Cardiac septum (tissue), 1 donor: ENCODE measurements at places on chromosomes 1 and 21.

- no peak for DNase-seq
These were observed 723.1 kb downstream of the MATN1 start for GRCh38 chr1:30000266-30000665.

GRCh38 chr21:41506005-41506594 lies 1.9 kb downstream of the TMPRSS2 start:
- DNase-seq, result no peak

- no peak for DNase-seq
These were observed 202.1 kb downstream of the NCAM2 start for GRCh38 chr21:21200103-21200938.

- no peak for DNase-seq
These were observed 20.7 kb upstream of the KIF1B start for GRCh38 chr1:10189659-10190058.

DNA sequence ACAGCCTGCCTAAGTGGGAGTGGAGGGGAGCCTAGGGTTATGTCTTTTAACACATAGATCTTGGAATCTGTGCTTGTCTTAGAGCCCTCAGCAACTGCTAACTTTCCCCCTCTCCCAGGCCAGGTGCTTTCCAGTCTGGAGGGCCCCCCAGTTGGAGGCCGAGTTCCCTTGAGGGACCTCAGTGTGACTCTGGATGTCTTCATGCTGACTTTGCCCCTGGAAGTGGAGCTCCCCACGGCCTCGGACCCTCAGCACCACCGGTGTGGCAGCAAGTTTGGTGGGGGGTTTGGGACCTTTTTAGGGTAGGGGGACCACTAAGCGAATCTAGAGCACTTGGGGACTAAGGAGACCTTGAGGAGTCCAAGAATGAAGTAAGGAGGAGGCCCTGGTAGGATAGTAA lies 22.9 kb downstream of the HYI start:
- peak; percentile 12 for DNase-seq

DNA sequence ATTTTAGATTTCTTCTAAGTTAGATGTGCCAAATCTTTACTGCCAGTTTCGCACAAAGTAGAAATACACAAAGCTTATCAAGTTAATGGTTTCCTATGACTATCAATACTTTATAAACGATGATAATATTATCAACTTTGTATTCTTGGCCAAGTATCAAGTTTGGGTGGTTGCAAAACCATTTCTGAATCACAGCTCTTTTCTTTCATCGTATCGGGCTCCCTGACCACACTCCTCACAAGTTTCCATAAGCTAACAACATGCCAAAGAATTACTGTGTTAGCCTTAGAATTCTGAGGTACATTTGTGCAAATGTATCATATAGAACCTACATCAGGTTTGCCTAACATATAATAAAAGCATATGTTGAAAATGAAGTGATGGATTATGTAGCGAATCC lies 311.0 kb downstream of the KCTD3 start:
- DNase-seq, result no peak

DNA sequence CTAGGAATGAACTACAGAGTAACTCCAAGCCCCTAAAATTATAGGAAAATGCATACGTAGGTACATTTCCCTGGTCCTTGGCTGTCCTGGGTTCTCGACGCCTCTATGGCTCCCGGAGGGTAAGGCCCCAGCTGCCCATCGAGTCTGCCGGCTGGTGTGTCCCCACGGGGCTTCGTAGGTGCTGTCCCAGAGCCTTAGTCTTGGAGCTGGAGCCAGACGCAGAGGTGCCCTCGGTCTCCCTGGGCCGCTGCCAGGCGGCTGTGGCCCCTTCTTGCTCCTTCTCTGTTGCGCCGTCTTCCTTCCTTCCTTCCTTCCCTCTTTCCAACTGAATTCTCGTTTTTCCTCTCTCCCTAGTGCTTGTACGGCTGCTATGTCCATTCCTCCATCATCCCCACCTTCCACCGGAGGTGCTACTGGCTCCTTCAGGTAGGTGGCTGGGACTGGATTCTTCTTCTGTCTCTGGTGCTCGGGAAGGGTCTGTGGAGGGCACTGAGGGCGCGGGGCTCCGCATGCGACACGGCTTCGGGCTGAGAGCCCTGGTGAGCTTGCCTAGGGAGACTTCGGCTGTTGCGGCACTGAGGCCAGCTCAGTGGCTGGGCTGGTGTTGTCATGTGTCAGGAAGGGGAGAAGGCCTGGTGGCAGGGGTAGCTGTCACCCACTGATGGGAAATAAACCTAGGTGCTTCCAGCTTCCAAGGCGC lies 303.5 kb upstream of the VAMP3 start:
- no peak for DNase-seq

DNA sequence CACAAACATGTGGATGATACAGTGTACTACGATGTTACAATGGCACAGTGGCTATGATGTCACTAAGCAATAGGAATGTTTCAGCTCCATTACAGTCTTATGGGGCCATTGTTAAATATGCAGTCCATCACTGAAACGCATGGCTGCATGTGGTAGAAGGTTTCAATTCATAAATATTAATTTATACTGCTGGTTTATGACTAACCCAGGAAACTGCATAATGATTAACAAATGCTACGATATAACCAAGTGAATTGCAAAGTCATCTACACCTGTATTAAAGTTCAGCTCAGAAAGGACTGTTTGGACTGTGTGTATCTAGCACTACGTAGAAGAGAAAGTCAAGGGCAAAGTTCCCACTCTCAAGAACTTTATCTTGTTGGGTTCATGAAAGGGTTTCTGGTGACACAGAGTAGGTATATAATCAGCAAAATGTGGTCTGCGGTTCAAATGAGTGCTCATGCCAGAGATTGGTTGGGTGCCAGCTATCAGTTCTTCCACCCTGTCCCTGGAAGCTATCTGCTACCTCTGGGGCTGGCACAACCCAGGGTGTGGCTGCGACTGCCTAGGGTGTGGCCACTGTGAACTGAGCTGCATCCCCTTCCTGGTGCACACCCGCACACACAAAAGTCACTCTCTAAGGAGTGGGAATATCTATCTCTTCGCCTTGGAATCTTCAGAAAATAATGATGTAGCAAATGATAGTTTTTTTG lies 14.8 kb downstream of the MGST3 start:
- no peak for DNase-seq

DNA sequence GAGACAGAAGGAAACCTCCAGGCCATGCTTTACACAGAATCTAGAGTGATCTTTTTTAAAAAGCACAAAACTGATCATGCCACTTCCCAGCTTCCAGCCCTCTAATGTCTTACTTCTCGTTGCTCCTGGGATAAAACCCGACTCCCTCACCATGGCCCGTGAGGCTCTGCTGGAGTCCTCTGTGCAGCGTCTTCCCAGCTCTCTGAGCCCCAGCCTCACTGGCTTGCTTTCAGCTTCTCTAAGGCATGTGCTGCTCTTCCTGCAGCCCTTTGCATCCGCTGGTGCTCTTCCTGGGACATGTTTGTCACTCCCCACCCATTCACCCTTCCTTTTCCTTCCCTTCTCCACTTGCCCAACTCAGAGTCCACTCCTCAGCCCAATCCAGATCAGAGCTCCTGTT lies 184.1 kb downstream of the AK5 start:
- no peak for DNase-seq

- no peak for DNase-seq
These were observed at the start of gene WNT4 for GRCh38 chr1:22143065-22144033. WNT4 (minus strand) TSS chr1:22143097; CDS start chr1:22142922, 175 bp downstream.

DNA sequence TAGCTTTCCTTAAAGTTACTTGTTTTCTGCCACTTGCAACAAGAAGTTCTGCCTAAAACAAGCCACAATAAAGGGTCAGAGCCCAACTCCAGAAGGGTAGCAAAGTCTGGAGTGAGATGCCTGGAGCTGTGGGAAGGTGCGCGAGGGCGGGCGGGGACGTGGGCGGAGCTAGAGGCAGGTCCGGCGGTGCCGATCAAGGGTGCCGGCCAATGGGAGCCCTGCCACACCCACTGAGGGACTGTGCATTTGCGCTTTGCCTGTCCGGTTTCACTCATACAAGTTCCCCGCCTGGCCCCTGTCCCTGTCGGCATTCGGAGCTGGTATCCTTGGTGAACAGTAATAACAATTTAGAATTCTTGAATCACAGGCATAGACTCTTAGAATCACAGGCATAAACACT lies 732.4 kb downstream of the MATN1 start:
- DNase-seq, result no peak

DNA sequence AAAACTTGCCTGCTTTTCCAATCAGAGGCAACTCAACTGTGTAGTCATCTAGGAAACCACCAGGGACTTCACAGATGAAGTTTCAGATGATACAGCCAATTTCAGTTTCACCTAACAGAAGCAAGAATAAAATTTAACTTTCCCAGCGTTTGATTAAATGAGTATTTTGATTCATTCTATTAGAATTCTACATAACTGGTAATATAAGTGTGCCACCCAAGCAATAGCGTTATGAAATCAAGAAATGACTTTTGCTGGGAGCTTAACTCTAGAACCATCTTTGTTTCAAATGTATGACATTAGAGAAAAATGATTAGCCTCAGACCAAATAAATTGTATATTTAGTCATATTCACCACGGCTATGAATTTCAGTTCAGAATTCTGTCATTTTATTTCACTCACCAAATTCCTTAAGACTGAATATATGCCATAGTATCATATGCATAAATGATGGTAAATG lies 239.3 kb downstream of the NRIP1 start:
- DNase-seq, result no peak

GRCh38 chr1:18954270-18955071 lies 2.0 kb downstream of the IFFO2 start:
- no peak for DNase-seq

DNA sequence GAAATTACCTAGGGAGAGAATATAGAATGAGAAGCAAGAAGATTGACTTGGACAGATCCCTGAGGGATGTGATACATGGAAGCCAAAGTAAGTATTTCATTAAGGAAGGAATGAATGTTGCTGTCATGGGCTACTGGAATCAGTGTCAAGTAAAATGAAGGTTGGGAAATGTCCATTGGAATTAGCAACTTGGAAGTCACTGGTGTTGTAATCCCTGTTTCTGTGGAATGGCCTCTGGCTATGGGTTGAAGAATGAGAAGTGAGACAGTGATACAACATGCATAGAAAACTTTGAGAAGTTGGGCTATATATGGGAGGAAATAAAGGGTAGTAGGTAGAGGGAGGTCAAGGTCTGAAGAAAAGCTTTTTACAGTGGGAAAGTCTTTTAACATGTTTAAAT lies 54.7 kb downstream of the CCDC18 start:
- DNase-seq, result no peak

DNA sequence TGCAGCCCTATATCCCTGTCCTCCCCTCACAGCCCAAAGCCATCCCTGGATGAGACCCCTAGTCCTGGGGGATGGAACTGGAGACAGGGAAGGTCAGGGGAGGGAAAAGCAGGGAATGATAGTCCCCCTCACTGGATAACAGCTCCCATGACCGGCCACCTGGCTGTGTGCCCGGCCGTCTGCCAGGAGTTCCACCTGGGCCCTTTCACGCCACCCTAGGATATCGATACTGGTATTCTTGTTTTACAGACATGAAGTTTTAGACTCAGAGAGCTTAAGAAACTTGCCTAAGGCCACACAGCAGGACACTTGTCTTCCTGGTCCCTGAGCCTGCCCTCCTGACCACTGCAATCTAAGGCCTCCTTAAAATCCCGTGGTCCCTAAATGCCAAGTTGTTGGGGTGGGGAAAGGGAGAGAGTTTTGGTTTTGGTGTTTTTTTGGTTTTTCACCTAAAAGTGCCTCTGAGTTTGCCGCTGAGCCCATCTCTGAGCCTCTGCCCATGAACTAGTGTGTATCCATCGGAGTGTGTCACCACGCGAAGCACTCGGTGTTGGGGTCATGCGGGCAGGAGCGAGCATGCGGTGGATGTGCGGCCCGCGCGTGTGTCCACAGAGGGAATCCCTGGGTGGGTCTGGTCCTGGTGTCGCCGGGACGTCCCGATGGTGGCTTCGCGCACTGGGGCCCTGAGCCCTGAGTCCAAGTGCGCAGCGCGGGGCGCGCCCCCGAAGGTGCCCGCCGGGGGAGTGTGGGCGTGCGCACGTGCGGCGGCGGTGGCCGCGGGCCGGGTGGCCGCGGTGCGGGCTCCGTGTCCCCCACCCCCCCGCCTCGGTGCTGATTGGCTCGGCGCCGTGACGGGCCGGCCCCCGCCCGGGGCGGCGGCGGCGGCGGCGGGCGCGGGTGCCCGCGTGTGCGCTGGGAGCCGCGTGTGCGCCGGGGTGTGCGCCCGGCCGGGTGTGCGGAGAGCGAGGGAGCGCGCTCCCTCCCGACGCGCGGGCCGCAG lies at the start of gene EPHA8:
EPHA8 (plus strand) TSS at position 906 of the 1,000 bp plus-strand sequence. CDS start 147 bp downstream, outside the sequence.
- DNase-seq, result no peak

DNA sequence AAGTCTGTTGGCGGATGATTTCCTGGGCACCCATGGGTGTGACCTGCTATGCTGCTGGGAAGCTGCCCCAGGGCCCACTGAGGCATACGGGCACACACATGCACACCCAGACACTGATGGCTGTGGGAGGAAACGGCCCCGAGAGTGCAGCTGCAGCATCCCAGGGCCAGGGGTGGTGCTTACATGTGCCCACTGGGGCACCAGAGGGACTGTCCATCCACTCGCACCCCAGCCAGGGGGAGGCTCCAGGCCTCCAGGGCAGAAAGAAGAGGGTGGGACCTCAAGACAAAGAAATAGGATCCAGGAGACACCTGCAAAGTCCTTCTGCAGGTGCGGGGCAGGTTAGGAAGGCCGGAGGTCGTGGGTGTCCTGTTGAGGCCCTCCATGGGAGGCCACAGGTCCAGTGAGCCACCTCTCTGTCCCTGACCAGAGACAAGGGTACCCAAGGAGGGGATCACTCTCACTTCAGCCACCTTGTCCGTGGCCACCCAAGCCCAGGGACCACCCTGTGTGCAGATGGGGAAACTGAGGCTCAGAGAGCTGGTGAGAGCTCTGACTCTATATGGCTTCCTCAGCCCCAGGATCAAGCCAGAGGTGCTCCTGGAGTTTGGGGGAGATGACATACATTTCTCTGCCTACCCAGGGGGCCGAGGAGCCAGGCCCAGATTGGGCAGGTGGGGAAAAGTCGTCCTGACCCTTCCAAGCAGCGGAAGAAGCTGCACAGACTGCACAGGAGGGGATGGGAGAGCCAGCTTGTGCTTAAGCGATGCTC lies 57.1 kb downstream of the WNT9A start:
- DNase-seq, result no peak

- DNase-seq, result no peak
These were observed 10.5 kb upstream of the SRP9 start for GRCh38 chr1:225766967-225767633.

DNA sequence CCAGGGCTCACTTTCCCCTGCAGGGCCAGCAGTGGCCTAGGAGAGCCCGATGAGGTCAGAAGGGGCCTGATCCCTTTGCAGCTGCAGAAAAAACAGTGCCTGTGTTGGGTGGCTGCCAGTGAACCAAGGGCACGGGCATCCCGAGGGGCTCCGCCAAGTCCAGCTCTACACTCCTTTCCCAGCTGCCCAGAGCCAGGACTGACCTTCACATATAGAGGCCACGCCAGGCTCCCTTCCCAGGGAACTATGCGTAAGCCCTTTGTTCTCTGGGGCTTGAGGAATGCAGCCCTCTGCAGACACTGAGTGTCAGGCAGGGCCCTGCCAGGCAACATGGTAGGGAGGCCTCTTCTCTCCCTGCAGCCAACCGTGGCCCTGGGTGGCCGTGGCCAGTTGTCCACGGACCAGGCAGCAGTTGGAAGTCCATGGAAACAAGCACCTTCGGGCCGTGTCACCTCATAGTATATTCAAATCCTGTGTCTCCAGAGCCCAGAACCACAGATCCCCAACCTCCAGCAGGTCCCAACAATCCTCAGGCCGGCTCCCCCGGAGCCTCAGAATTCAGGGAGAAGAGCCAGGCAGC lies 194.0 kb downstream of the NPHP4 start:
- DNase-seq, result no peak
